Central memory CD8-positive, alpha-beta T cell (primary cell): ENCODE measurements at places on chromosomes 12 and 14.

- no peak for DNase-seq
These were observed 57.2 kb upstream of the SCN8A start for GRCh38 chr12:51533799-51534198.

- no peak for DNase-seq
These were observed 456.7 kb downstream of the AEBP2 start for GRCh38 chr12:19896041-19896440.

DNA sequence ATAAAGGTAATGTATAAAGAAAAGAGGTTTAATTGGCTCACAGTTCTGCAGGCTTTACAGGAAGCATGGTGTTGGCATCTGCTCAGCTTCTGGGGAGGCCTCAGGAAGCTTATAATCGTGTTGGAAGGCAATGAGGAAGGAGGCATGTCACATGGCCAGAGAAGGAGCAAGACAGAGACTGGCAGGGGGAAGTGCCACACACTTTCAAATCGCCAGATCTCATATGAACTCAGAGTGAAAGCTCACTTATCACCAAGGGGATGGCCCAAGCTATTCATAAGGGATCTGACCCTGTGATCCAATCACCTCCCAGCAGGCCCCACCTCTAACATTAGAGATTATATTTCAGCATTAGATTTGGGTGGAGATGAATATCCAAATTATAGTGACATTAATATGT, 26.3 kb downstream of the LDHB start:
- DNase-seq, result no peak

- no peak for DNase-seq
These were observed 170.9 kb upstream of the BMP4 start for GRCh38 chr14:54127526-54127925.

DNA sequence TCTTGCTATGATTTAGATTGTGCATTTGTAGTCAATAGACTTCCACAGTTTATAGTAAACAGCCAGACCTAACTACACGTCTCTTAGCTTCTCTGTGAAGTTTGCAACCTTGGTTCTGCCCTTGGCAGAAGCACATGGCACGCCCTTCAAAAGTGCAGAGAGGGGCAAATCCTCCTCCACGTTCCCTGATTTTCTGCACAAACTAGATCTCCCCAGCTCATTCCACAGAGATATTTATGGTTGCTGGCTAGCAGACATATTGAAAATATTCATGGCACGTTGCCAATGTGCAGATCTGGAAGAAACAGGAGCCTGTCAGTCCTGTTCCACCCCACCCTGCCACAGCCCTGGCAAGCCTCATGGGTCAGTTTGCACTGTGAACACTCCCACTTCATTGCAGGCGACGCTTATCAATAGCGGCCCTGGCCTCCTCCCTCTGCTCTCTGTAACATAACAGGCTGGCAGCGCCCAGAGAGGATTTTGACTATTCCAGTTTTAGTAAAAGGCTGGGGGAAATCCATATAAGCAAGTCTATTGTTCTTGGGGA, 6.5 kb upstream of the LGALS3 start:
- DNase-seq, result no peak

DNA sequence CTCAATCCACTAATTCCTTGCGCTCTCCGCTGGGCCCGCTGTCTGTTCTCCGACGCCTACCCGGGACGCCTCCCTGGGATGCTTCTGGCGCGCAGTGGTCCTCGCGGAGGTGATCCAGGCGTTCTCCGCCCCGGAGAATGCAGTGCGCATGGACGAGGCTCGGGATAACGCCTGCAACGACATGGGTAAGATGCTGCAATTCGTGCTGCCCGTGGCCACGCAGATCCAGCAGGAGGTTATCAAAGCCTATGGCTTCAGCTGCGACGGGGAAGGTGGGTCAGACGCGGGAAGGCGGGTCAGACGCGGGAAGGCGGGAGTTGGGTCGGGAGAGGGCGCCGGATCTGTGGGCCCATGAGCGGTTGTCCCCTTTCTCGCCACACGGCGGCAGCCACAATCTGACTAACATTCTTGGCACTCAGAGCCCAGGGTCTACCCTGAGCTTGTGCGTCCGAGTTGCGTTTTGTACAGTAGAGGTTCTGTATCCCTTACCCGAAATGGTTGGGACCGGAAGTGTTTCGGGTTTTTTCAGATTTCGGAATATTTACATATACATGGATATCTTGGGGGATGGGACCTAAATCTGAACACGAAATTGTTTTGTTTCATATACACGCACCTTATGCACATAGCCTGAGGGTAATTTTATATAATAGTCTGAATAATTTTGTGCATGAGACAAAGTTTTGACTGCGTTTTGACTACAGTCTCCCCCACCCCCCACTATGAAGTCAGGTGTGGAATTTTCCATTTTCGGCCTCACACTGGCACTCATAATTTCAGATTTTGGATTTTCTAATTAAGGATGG, 762 bp downstream of the C12orf57 start:
- DNase-seq, result peak; percentile 77

DNA sequence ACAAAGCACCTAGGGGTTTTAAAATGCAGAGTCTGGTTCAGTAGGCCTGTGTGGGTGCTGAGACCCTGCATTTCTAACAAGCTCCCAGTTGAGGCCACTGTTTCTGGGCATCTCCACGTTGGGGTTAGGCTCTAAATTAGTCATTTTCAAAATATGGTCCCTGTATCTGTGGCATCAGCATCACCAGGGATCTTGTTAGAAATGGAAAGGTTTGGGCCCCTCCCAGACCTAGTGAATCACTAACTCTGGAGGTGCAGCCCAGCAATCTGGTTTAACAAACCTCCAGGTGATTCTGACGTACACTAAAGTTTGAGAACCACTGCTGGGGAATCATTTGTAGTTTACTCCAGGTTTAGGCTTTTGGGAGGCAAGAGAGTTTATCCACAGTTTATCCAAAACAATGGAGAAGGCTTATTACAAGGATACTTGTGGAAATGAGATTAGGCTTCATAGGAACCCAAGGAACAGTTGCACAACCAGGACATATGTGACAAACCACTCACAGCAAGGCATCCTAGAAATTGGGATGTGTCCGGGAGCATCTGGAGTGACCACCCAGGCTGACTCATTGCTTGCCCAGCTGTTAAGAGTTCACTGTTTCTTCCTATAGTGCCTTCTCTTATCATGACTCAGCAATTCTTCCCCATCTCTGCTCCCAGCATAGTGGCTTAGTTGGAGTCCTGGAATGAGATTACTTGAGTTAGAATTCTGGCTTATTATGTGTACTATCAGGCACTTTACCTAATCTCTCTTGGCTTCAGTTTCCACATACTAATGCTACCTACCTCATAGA, 71.6 kb upstream of the STXBP6 start:
- DNase-seq, result no peak

DNA sequence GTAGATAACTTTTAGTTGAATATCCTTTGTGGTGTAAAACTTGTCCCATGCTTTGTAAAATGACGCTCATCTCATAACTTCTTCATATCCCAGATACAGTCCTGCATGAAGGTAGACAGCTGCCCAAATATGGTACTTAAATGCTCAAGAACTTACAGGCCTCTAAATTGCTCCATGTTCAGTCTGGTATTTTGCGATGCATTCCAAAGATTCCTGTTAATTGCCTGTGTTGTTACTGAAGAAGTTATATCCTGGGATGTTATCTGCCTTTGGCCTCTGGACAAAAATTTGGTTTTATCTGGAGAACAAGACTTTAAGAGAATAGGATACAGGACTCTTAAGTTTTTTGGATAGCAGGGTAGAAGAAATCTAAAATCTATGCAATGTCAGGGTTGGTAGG, 473.0 kb downstream of the PCNX1 start:
- no peak for DNase-seq
